ENCODE measurements at places on chromosomes 12 and 14. TPM values are rescaled to one million over a fixed set of nuclear protein-coding genes. Genes with fewer than 3 reads are reported as not detected.

The LMNTD1 gene
- 0.16 TPM for total RNA-seq

The IAPP gene
- not detected for total RNA-seq

The SOCS4 gene
- total RNA-seq: 21.1 TPM

The ACSS3 gene
- 16.3 TPM for total RNA-seq

The ACOT6 gene
- total RNA-seq: 0.16 TPM

The ZBTB42 gene
- 5.7 TPM for total RNA-seq

The BHLHE41 gene
- 9.4 TPM for total RNA-seq

The AACS gene
- total RNA-seq: 39.5 TPM

The SNRPF gene
- total RNA-seq: 3.4 TPM

Measured in hair follicle dermal papilla cell (primary cell).